Testis (tissue), 5 donors: ENCODE measurements at places on chromosomes 3 and 15.

GRCh38 chr3:138296639-138297038 is 33.0 kb downstream of the NME9 start:
- DNase-seq, result no peak

DNA sequence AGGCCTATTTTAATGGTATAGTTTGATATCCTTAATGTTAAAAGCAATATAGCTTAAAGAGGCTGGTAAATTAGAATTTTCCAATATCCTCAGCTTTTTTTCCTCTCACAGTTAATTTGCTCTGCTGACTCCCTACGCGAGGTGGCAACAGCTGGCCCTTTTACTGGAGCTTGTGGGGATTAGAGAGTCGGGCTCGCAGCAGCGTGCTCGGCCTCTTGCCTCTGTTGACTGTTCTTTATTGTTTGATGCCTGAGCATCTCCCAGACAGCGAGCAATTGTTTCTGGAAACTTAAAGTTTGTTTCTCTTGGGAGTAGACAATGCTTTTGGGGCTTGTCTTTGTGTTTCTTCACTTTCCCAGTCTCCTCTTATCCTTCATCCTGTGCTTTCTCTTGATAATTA is 80.8 kb downstream of the OPA1 start:
- no peak for DNase-seq

GRCh38 chr3:71998995-71999673 is 214.2 kb upstream of the PROK2 start:
- no peak for DNase-seq

DNA sequence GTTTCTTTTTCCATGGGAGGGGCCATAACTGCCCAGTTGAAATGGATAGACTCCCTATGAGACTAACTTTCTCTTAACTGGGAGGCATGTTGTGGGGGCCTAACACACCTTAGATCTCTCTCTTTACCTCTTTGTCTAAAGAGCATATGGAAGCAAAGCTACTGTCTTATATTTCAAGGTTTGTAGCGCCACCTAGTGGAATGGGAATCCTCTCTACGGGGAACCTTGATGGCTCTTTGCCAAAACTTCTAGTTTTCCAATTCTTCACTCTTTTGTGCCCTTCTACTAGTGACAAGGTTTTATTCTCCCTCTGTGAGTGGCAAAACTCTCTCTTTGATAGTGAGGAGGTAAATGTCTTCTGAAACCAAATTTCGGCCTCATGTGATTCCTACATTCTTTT is 1030.4 kb upstream of the CADM2 start:
- peak; percentile 80 for DNase-seq

GRCh38 chr15:52462806-52463360 is 65.8 kb downstream of the MYO5A start:
- DNase-seq, result no peak

DNA sequence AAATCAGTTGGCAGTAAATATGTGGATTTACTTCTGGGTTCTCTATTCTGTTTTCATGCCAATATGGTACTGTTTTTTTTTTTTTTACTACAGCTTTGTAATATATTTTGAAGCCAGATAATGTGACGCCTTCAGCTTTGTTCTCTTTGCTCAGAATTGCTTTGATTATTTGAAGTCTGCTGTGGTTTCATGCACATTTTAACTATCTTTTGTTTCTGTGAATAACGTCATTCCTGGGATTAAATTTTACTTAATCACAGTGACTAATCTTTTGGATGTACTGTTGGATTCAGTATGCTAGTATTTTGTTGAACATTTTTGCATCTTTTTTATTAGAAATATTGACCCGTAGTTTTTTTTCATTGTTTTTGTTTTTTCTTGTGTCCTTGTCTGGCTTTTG is 576.5 kb downstream of the ZNF385D start:
- DNase-seq, result no peak

- DNase-seq, result no peak
Observed at GRCh38 chr3:195319060-195319459, 48.1 kb upstream of the XXYLT1 start.

DNA sequence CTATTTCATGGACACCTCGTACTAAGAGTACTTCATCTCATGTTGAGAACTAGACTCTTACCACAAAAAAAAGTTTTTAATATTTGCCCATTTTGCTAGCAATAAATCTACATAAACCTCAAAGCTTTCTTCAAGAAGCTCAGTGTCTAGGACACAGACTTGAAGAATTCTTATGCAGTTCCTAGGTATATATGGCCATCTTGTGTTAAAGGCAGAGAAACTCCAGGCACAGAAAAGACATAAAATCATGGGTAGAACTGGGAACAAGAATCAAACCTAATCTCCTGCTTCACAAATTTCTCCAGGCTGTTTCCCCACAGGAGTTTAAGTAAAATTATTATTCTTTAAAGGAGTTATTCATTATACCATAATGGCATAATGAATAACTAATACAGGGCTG is 4.4 kb downstream of the MBD4 start:
- no peak for DNase-seq

DNA sequence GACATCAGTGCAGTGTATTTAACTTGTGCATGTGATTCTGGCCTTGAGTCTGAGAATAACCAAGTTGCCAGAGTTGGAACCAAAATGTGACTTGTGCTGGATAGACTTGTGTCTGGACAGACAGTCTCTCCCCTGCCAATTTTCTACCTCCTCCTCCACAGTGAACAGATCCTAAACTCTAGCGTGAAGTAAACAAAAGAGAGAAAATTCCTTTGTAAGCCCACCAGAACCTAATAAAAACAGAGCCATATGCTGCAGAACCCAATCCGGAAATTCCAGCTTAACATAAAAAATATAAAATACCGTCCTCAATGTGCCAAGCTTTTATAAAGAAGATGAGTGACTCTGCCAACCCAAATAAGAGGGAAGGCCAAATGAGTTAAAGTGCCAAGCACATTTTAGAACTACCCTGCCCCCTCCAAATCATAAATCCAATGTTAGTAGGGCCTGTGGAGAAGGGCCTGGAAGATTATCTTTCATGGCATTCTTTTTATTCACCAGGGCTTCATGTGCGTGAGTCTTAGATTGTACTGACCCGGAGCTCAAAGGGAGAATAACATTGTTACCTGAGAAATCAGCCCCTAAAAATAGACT is 344.6 kb upstream of the PROK2 start:
- DNase-seq, result no peak

- no peak for DNase-seq
Observed at GRCh38 chr3:66662894-66663293, 162.1 kb upstream of the LRIG1 start.

DNA sequence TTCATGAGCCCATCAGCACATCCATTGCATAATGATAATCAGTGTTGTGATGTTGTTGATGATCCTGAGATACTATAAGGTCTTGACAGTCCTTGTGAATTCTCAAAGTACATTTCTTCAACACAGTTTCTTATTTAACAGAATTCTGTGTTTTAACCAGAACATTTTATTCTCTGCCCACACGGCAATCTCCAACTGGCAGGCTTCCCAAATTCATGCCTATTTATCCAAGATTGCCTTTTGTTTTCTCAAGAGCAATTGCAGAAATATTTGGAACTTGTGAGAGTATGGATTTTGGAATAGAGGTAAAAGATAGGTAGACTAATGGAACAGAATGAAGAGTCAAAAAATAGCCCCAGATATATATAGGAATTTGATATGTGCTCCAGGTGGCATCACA is 116.0 kb downstream of the UACA start:
- no peak for DNase-seq

DNA sequence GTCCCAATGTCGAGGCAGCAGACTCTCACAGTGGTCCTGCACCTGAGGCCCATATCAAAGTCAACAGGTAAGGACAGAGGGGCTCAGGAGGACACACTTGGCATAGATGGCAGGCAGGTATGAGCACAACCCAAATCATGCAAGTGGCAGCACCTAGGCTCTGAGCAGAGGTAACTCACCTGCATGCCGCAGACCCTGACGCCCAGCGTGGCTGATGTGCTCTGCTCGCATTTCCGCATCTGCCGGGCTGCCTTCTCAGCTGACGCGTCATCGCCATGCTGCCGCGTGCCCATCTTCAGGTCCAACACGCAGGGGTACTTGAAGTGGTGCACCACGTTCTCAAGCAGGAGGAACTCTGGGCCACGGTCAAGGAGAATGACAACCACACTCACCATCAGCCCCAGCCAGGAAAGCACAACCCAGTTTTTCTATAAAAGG is 4.2 kb upstream of the GMPPB start:
- no peak for DNase-seq

- no peak for DNase-seq
Observed at GRCh38 chr3:99949956-99950670, 132.5 kb downstream of the CMSS1 start.

DNA sequence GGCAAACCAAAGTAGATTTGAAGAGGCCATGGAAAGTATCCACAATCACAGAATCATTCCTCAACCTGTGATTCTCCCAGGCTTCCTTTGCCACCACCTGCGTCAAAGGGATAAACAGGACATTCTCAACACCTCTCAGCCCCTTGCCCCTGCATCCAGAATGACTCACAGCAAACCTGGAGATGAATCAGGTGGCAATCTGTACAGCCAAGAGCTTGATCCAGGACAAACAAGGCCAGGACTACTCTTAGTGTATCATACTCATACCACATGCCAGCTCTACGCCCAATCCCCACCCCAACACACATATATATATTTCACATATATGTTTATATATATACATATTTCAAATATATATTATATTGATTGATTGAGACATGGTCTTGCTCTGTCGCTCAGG is 23.6 kb upstream of the C3orf62 start:
- no peak for DNase-seq

GRCh38 chr15:57552678-57553334 is 38.9 kb upstream of the MYZAP start:
- DNase-seq, result no peak

- DNase-seq, result peak; percentile 54
Observed at GRCh38 chr15:73318463-73319351, 50.1 kb downstream of the HCN4 start.

DNA sequence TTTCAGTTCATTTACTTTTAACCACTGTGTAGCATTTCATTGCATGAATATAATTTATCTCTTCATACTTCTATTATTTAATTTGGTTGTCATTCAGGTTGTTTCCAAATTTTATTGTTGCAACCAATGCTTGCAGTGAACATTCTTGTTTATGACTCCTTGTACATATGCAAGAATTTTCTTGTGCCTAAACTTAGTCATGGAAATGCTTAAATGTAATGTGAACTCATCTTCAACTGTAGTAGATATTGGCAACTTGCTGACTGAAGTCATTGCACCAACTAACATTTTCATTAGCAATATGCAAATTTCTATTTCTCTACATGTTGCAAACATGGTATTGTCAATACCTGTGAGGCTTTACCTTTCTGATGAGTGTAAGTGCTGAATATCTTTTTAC is 26.7 kb downstream of the SIDT1 start:
- DNase-seq, result no peak

GRCh38 chr15:78207641-78208340 is 26.6 kb downstream of the ACSBG1 start:
- peak; percentile 9 for DNase-seq

DNA sequence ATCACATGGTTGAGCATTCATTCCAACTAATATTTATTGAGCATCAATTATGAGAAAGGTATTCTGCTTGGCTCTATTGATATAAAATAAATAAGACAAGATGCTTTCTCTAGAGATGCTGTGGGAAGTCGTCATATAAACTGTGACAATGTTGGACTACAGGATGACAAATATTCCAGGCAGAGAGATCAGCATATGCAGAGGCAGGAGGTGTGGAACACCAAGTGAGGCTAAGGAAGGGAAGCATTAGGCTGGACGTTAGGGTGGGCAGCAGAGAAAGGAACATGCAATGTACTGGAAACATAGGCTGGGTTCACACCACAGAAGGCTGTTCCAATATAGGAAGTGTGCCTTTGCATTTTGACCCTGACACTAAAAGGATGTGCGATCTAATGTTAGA is 38.6 kb downstream of the CD200 start:
- no peak for DNase-seq
